Activated effector memory CD4-positive, alpha-beta T cell treated with anti-CD3 and anti-CD28 coated beads, Interleukin-2, amount 50 U/mL, for 16 hours (primary cell): ENCODE measurements at places on chromosomes 7 and 10.
A peak's percentile ranks its signal among the peaks of the same experiment; 100 is the strongest.

- DNase-seq = no peak
Observed at GRCh38 chr10:43749940-43750552, 101.4 kb upstream of the ZNF32 start.

DNA sequence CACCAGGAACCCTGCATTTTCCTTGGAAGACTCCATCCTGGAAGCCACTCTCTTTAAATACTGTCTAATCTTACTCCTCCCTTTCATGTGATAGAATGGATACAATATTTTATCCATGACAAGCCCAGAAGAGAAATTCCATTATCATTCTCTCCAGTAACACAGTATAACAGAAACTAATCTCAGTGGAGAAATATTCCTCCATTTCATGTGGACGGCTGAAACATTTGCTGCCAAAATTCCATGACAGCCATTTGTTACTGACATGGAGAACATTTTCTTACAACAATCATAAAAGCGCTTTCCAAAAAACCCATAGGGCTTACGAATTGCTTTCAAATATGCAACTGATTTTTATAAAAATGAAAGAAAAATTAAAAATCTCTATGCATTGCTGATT is 392.8 kb upstream of the KLF6 start:
- no peak for DNase-seq

GRCh38 chr7:30468041-30468440 is 10.5 kb downstream of the NOD1 start:
- DNase-seq = no peak

- DNase-seq = peak; percentile 30
Observed at GRCh38 chr7:388023-388960, 98.3 kb downstream of the FOXL3 start.

- peak; percentile 67 for DNase-seq
Observed at GRCh38 chr7:2138146-2138765, 94.5 kb downstream of the MAD1L1 start.

DNA sequence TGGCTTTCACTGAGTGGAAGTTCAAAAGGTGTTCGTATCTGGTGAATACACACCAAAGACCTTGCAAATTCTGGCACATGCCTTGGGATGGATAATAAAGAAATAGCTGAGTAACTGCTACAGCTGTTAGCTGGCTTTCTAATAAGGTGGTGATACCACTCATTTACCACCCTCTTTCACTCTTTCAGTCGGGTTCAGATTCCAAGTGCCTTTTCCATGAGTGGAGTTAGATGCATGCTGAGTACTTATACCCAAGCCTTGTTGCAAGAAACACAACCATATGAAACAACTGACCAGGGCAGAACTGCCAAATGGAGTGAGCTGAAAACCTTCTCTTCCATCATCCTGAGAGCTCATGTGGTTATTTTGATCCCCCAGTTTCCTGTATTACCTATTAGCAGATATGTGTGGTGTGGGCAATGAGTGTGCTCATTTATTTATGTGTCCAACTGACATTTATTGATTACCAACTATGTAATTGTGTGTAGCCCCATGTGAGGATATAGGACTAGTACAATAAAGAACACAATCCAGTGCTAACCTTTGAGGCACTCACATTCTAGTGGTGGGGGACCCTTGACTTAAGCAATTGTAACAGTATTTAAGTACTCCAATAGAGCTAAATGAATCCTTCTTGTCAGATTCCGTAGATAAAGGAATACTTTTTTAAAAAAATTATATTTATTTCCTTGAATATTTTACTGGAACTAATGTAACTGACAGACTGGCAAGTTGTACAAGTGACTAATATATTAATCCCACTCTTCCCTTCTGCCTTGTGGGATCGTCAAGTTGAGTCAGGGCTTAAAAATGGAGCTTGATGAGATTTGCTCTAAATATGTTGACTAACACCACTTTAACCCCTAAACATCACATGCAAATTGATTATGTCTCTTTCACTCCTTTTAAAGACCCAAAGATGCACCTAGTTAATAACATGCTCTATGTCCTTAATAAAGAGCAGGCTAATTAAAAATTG is 124.7 kb downstream of the ARID5B start:
- DNase-seq = no peak

- DNase-seq = no peak
Observed at GRCh38 chr7:128790315-128791041, 1.3 kb upstream of the CCDC136 start.
